DMS 273 treated with DMSO at 0.1 percent for 48 hours (cell line): ENCODE measurements at places on chromosomes 6 and 20.

- DNase-seq = no peak
Measured at GRCh38 chr6:155038104-155038503, 43.0 kb downstream of the TIAM2 start.

- peak; percentile 82 for DNase-seq
Measured at GRCh38 chr6:56843476-56844349, 111.2 kb upstream of the BEND6 start.

GRCh38 chr6:7324520-7324919, 11.5 kb upstream of the SSR1 start:
- no peak for DNase-seq

DNA sequence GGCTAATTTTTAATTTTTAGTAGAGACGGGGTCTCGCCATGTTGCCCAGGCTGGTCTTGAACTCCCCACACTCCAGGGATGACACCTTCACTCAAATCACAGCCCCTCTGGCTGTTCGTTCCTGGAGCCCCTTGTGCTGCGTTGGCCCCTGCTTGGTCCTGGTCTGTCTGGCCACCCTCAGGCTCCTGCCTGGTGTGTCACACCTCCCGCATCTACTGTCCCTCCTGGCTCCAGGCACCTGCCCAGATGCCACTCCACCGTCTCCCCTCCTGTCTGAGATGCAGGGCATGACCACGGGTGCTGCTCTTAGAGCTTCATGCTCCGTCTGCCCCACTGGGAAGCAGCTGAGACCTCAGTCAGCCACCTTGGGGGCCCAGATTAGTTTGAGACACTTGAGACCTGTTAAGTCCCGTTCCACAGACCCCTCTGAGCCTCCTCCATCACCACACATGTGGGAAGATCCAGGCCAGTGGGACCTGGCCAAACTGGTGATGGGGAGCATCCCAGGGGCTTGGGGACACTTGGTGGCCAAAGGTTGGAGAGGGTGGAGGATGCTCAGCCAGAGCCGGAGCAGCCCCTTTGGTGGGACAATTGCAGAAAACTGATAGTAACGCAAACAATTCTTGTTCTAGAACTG, 21.9 kb upstream of the NPBWR2 start:
- DNase-seq = no peak

GRCh38 chr6:44001318-44002066, 125.8 kb downstream of the MRPL14 start:
- DNase-seq = no peak

GRCh38 chr6:141105481-141105880, 1027.2 kb upstream of the GJE1 start:
- peak; percentile 15 for DNase-seq

DNA sequence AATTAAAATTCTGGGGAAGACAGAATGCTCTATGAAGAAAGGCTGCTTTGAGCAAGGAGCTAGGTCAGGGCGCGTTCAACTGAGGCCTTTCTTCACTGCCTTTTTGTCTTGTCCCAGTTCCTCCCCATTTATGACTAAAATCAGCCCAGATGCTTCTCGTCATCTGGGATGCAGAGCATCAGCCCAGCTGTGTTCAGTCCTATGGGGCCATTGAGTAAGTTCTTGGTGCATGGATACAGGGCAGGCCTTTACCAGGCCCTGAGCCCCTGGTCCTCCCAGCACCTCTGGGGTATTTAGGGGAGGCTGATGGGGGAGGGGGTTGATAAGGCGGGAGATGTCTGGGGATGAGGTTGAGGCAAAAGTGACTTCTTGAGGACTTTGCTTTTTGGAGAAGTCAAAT, 55.7 kb downstream of the PTPN1 start:
- no peak for DNase-seq

GRCh38 chr6:6844530-6844929, 256.0 kb downstream of the LY86 start:
- DNase-seq = no peak

- no peak for DNase-seq
Measured at GRCh38 chr20:58889798-58890517, 37.4 kb downstream of the GNAS start.

DNA sequence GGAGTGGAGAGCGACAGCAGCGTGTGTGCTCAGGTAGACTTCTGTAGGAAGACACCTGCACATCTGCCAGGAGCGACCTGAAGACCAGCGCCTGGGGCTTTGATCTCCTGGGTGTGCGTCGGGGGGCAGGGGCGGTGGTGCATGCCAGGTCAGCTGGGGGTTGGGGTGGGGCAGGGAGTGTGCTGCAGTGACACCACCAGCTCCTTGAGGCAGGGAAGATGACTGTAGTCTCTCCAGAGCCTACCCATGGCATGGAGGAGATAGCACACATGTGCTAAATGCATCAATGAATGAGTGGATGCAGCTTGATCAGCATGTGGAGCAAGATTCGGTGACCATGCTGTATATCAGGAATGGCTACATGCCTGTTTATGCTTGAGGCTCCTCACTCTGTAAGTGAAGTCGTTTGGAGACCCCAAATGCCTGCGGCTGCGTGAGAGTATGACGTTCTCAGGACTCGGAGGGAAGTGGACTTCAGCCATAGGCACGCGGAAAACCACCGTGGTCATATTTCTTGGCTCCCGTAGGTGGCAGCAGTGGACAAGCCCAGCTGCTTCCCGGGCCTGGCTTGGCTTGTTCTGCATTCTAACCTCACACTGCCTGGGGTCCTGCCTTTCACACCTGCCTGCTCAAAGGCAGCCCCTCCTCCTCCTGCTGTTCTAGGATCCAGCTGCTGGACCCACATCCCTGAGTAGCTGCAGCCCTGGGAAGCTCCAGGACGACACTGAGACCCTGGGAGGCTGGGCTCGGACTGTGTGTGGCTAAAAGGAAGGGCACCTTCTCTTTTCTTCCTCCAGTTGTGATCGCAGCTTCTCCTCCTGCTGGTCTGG, 39.4 kb upstream of the KCNK16 start:
- peak; percentile 34 for DNase-seq
